Renal cortex interstitium (tissue), 15 donors: ENCODE measurements at places on chromosomes 7 and 10. TPM values are rescaled to one million over a fixed set of nuclear protein-coding genes. Genes with fewer than 3 reads are reported as not detected.

The ZNF503 gene
- 76.2 TPM for polyA plus RNA-seq

The LIPJ gene
- 0.30 TPM for polyA plus RNA-seq

The HOXA9 gene
- 107 TPM for polyA plus RNA-seq

The CPA4 gene
- 0.14 TPM for polyA plus RNA-seq

The XPNPEP1 gene
- 87.2 TPM for polyA plus RNA-seq

The PAPSS2 gene
- 33.4 TPM for polyA plus RNA-seq

The PLXDC2 gene
- polyA plus RNA-seq = 33.2 TPM

The CALCR gene
- 0.79 TPM for polyA plus RNA-seq

The NME8 gene
- polyA plus RNA-seq = 0.17 TPM

The AKR1D1 gene
- polyA plus RNA-seq = 0.17 TPM

The PTEN gene
- polyA plus RNA-seq = 69.8 TPM

The ZNF22 gene
- 95.2 TPM for polyA plus RNA-seq

The LRRD1 gene
- 0.50 TPM for polyA plus RNA-seq

The POR gene
- polyA plus RNA-seq = 82.2 TPM

The GAD2 gene
- polyA plus RNA-seq = 3.1 TPM

The TMEM72 gene
- 57.9 TPM for polyA plus RNA-seq

The ZNF853 gene
- polyA plus RNA-seq = 18.8 TPM

The NPTX2 gene
- polyA plus RNA-seq = 3.5 TPM

The HTR5A gene
- not detected for polyA plus RNA-seq

The DNAH11 gene
- polyA plus RNA-seq = 4.3 TPM

The PVRIG gene
- polyA plus RNA-seq = 5.2 TPM

The CHRM2 gene
- polyA plus RNA-seq = 2.5 TPM

The C10orf105 gene
- 0.16 TPM for polyA plus RNA-seq

The TMEM236 gene
- 0.34 TPM for polyA plus RNA-seq

The MLXIPL gene
- polyA plus RNA-seq = 5.6 TPM

The RFC2 gene
- polyA plus RNA-seq = 42.4 TPM

The MPP7 gene
- 8.2 TPM for polyA plus RNA-seq

The ZC3HAV1 gene
- polyA plus RNA-seq = 19.8 TPM

The GLI3 gene
- polyA plus RNA-seq = 15.1 TPM

The SEC61A2 gene
- 14.3 TPM for polyA plus RNA-seq

The ZNF3 gene
- 56.1 TPM for polyA plus RNA-seq

The LIPK gene
- polyA plus RNA-seq = not detected

The GPR26 gene
- polyA plus RNA-seq = 0.01 TPM

The TLX1 gene
- polyA plus RNA-seq = 0.09 TPM

The NYAP1 gene
- 2.9 TPM for polyA plus RNA-seq

The PIK3AP1 gene
- 4.7 TPM for polyA plus RNA-seq

The PDZD7 gene
- 2.3 TPM for polyA plus RNA-seq

The OR6B1 gene
- 0.03 TPM for polyA plus RNA-seq

The FAM107B gene
- polyA plus RNA-seq = 121 TPM

The PTF1A gene
- not detected for polyA plus RNA-seq

The DYNC1I1 gene
- polyA plus RNA-seq = 0.59 TPM

The GPRIN2 gene
- polyA plus RNA-seq = 3.8 TPM

The SPDYE2B gene
- 0.84 TPM for polyA plus RNA-seq

The INPP5F gene
- 58.9 TPM for polyA plus RNA-seq
